GM03348 (cell line): ENCODE measurements at places on chromosomes 3 and 15.

DNA sequence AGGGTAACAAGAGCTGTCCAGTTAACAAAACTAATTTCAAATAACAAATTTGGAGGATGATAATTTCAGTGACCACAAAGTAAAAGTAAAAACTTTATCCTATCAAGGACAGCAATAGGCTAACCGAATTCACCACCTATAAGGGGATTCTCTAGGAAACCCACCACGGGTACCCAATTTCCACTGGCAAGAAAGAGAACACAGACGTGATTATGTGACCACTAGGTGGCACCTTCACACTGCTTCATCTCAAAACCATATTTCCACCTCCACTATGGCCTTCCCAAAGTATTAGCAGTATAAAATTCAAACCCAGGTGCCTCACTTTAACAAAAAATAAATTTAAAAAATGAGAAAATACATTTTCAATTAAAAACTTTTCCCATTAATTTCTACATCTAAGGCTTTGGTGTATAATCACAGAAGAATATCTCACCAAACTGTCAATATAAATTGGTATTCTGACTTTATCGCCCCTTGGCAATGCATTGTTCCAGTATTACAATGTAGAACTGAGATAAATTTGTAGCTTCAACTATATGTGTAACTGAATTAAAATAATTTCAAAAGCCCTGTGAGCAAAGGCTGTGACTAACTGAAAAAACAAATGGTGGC, 96.5 kb downstream of the FSIP1 start:
- peak; percentile 58 for DNase-seq

DNA sequence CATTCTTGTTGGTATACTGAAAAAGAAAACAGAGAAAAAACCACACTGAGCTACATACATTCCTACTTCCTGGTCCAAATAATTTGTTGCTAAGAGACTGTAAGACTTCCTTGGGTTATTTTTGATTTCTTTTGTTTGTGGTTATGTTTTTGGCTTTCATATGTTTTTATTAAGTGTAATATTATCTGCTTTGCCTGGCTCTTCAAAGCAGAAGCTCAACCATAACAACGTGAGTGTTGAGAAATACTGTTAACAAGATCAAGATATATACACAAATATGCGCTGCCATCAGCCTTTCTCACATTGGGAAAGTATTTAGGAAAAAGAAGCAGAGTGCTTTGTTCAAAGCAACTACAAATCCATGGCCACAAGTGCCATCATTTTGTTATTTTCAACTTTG, 556.2 kb upstream of the CBLB start:
- DNase-seq: peak; percentile 46

DNA sequence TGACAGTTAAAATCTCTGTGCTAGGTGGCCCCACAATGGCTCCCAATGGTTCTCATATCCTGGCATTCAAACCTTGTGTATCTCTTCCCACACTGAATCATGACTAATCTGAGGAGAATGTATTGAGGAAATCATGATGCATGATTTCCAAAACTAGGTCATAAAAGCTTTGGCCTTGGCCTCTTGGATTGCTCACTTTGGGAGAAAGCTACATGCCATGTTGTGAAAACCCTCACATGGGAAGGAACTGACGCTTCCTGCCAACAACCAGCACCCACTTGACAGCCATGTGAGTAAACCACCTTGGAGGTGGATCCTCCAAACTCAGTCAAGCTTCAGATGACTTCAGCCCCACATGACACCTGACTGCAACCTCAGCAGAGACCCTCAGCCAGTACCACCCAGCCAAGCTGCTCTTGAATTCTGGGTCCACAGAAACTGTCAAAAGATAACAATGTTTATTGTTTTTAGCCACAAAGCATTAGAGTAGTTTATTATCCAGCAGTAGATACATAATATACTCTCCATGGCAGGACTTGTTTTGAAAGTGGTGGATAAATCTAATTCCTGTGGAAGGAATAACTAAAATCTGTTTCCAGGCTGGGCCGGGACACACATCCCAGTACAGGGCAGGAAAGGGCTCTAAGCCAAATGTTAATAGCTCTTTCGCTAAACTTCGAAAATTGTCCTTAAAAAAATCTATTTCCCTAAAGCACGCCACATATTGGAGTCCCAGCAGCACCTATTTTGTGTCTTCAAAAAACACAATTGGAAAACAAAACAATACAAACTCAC, 1.0 kb upstream of the ZNF620 start:
- DNase-seq: peak; percentile 85

DNA sequence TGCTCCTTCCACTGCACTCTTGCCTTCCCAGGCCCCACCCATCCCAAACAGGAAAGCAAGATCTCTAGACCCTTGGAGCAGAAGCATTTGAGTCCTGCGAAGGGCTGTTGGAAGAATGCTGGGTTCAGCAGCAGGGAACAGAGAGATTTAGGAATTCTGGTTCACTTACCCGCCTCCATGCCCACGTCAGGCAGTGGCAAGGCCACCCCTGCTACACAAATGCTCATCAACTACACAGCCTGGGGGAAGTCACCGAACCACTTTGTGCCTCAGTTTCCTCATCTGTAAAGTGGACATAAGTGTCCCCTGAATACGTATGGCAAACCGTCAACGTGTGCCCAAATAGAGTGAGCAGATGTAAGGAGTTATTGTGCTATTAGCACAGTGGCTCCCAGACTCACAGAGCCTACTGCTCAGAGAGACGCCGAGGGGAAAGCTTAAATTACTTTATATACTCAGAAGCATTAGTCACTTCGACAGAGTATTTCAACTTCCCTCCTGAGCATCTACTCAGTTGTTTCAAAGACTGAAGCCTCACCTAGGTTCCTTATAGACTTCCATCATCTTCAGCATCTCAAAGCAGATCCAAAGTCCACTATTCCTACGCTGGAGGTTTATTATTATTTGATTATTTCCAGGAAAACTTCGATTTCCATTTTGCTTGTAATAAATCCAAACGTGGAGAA, 905 bp downstream of the HOMER2 start:
- peak; percentile 40 for DNase-seq

DNA sequence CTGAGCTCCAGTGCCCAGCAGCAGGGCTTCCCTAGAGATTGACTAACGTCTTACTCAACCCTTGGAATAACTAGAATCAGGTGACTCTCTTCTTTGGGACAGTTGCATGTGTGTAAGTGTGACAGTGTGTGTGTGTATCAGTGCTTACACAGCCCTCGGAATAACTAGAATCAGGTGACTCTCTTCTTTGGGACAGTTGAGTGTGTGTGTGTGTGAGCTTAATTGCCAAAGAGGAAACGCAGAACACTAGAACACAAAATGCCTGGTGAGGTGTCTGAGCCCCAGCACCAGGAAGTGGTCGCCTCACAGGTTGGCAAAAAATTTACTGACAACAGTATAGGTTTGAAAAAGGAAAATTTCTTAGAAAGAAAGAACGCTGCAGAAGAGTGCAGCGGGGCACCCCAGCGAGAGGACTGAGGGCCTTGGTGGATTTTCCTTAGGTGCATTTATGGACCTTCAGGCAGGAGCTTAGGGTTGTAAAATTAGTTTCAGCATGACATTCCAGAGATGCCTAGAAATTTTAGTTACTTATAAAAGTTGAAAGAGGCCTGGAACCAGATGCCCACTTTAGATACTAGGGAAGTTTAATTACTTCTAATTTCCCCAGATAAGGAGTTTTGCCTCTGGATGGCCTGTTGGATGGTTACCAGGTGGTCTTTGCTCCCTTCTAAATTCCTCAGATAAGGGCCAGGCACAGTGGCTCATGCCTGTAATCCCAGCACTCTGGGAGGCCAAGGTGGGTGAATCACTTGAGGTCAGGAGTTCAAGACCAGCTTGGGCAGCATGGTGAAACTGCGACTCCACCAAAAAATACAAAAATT, 3.7 kb upstream of the WDR82 start:
- DNase-seq: no peak

- DNase-seq: peak; percentile 91
Observed at GRCh38 chr3:48151058-48151806, 37.0 kb downstream of the CDC25A start.
